ENCODE measurements at places on chromosomes 3 and 15.
A peak's percentile ranks its signal among the peaks of the same experiment; 100 is the strongest.

GRCh38 chr3:115580566-115580965 lies 42.7 kb upstream of the GAP43 start:
- no peak for DNase-seq

DNA sequence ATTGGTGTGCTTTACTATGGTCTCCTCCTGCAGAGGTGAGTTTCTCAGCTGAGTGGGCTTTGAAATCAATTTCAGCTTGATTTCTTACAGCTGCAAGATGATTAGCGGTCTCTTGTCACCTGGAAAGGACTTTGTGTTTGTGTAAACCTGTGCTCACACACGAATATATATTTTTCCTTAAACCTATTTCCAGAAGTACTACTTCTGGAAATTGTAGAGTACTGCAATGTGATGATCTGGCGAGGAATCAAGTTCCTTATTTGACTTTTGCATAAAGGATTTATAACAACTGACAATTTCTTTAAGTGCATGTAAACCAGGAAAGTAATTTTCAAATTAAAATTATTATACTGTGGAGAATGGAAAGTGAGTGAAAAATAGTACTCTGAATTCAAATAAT lies 2.1 kb downstream of the MCTP2 start:
- DNase-seq, result no peak

GRCh38 chr3:81837071-81837593 lies 75.7 kb upstream of the GBE1 start:
- DNase-seq, result no peak

- DNase-seq, result no peak
Measured at GRCh38 chr15:64267331-64267973, 88.5 kb downstream of the CSNK1G1 start.

- DNase-seq, result no peak
Measured at GRCh38 chr15:37204692-37205091, 104.3 kb upstream of the MEIS2 start.

GRCh38 chr3:182716114-182716688 lies 77.1 kb upstream of the ATP11B start:
- no peak for DNase-seq

DNA sequence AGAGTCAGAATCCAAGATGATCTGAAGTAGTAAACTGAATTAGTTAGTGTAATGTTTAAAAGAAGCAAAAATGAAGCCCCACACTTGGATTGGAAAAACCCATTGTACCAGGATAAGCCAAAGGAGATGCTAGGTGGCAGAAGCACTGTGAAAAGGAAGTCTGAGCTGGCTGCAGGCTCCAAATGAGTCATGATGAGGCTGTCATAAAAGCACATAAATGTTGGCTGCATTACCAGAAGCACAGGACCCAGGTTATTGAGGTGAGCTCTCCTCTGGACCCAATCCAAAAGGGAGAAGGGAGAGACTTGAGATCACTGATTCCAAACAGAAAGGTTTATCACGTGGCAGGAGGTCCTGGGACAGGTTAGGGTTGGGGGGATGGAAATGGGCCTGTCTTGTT lies 3.2 kb upstream of the ACAN start:
- no peak for DNase-seq

DNA sequence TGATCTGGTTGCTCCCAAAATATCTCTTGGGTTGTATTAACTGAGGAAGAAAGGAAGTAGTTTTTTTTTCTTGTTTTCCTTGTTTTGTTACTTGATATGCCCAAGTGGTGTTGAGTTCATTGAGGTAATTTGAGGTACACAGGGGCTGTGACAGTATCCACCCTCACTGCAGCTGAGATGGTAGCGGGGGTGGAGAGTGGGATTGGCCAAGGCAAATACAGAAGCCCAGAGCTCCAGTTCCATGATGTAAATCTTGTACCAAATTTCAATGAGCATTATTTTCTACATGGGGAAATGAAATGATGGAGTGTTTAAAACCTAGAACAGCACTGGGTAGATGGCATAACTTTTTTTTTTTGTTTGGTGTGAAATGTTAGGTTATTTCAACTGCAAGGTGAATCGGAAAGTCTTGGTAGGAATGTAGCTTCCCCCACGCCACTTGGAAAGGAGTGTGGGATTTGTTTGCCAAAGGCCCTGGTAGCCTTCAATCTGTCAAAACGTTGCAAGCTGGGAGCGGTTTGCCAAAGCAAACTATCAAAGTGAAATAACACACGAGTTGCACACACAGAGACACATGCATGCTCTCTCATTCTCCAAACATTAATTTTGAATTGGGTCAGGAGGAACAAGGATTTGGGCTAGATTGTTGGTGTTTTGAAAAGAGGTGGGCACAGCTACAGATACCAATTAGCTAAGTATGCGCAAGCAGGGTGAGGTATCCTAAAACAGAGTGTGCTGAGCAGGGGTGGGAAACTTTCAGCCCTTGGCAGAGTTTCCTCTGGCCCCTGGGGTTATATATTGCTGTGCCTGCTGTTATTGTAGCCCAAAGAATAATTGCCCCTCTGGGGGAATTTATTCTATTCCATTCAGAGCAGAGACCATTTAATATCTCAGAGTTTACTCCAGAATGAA lies 34.6 kb downstream of the THSD4 start:
- DNase-seq, result no peak

- no peak for DNase-seq
Measured at GRCh38 chr3:71095511-71096291, 487.8 kb downstream of the FOXP1 start.

- DNase-seq, result no peak
Measured at GRCh38 chr3:16319307-16319706, 54.3 kb downstream of the OXNAD1 start.

- peak; percentile 71 for DNase-seq
Measured at GRCh38 chr3:16484216-16484615, 29.3 kb downstream of the RFTN1 start.

GRCh38 chr3:192273697-192274010 lies 453.7 kb downstream of the FGF12 start:
- DNase-seq, result no peak

DNA sequence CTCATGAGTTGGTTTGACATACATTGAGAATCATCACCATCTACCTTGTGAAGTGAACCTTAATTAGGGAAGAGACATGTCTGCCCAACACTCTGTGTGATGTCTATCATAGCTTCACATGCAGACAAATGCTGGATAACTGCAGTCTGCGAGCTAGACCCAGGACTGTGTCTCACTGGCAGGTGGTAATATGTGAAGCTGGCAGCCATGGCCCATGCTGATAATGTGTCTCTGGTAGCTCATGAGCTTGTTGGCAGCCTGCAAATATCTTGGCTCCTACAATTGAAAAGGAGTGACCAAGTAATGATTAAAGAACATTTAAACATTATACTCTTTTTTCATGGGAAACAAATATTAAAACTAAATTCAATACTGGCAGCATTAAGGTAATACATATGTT lies 234.8 kb downstream of the CHST2 start:
- no peak for DNase-seq

GRCh38 chr15:35281515-35281914 lies 196.4 kb upstream of the NANOGP8 start:
- DNase-seq, result no peak

DNA sequence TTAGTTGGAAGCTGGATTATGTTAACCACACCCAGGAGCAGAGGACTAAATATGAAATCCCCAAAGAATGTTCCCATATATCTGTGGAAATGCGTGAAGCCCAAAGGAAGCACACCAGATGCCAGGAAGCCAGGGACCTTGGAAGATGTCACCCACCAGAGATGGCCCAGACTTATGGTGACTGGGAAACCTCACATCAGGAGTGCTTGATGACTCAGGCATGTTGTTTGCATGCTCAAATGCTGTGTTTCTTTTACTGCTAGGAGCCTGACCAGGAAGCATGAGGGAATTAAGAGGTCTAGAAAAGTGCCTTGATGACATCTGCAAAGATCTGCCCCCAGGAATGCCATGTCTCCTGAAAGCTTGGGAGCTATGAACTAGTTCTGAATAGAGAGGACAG lies 109.0 kb upstream of the SLC2A2 start:
- DNase-seq, result no peak

DNA sequence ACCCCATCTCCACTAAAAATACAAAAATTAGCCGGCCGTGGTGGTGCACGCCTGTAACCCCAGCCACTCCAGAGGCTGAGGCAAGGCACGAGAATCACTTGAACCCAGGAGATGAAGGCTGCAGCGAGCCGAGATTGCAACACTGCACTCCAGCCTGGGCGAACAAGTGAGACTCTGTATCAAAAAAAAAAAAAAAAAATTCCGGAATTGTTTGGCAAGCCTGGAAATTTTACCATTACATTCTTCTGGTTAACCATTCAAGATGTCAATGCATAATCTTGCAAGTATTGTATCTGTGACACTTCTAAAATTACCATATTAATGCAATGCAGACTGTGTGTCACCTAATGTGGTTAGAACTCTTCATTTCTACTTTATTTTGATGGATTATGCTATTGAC lies 67.0 kb downstream of the CSNK1G1 start:
- no peak for DNase-seq

DNA sequence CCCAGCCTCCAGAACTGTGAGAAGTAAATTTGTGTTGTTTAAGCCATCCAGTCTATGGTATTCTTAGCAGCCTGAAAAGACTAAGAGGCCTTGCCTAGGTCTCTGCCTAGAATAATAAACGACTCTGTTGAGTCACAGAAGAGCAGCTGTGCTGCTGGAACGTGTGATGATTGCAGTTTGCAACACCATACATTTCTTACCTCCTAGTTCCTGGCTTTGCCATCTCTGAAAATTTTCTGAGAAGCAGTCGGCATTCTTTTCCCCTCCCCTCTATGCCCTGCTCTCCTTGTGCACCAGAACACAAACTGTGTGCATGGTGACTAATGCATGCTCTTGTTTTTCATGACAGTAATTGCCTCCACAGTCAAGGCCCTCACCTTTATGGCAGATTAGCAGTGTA lies 301.3 kb downstream of the IL20RB start:
- DNase-seq, result no peak

Measured in renal cortex interstitium (tissue), 15 donors.